ENCODE measurements at places on chromosomes 13 and 19. TPM values are rescaled to one million over a fixed set of nuclear protein-coding genes. Genes with fewer than 3 reads are reported as not detected.

DNA sequence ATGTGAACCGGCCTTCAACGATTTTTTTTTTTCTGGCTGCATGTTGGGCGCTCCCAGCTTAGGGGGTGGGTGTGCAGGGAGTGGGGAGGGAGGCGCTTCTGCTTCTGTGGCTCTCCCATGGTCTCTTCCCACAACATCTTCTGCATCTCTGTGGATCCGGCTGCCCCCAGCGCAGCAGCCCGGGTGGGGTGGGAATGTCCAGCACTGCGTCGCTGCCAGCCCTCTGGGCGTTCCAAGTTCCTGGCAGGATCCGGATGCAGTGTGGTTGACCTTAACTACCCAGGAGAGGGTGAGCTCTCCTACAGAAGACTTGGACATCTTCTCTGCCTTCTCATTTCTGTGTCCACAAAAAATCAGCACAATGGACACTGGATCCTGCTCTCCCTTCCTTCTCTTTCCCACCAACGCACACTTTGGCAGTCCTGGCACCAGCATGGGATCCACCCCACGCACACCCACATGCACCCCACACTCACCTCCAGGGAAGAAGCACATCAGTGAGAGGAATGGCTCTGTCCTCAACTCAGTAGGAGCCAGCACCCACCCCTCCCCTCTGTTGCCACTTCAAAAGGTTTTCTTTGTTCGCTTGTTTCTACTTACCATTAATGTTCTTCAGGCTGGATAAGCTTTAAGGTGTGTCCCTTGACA is 177.3 kb downstream of the COL4A1 start:
- no peak for DNase-seq
- no peaks in the 10 kb centered on the region for H3K36me3 ChIP-seq
- peaks cover 48% of the 10 kb centered on the region for H3K27me3 ChIP-seq
- no peak overlapping the region for H3K4me3 ChIP-seq

GRCh38 chr13:42894765-42895243 is 97.2 kb downstream of the EPSTI1 start:
- DNase-seq = no peak
- H3K4me3 ChIP-seq = no peak overlapping the region
- no peaks in the 10 kb centered on the region for H3K4me1 ChIP-seq
- peaks cover 3% of the 10 kb centered on the region for H3K36me3 ChIP-seq

- H3K4me3 ChIP-seq = no peak overlapping the region
- H3K27me3 ChIP-seq = no peaks in the 10 kb centered on the region
- DNase-seq = no peak
- no peaks in the 10 kb centered on the region for H3K4me1 ChIP-seq
- no peaks in the 10 kb centered on the region for H3K36me3 ChIP-seq
- H3K27ac ChIP-seq = no peak overlapping the region
Observed at GRCh38 chr13:35496761-35497386, 20.4 kb upstream of the MAB21L1 start.

SHC2 gene
- total RNA-seq = 2.5 TPM

GRCh38 chr19:2578391-2578890 is 102.5 kb downstream of the GADD45B start:
- DNase-seq = no peak
- peak overlapping the region; percentile 57 for H3K4me3 ChIP-seq
- peaks cover 7% of the 10 kb centered on the region for H3K27me3 ChIP-seq
- H3K4me1 ChIP-seq = no peaks in the 10 kb centered on the region
- no peaks in the 10 kb centered on the region for H3K36me3 ChIP-seq

DNA sequence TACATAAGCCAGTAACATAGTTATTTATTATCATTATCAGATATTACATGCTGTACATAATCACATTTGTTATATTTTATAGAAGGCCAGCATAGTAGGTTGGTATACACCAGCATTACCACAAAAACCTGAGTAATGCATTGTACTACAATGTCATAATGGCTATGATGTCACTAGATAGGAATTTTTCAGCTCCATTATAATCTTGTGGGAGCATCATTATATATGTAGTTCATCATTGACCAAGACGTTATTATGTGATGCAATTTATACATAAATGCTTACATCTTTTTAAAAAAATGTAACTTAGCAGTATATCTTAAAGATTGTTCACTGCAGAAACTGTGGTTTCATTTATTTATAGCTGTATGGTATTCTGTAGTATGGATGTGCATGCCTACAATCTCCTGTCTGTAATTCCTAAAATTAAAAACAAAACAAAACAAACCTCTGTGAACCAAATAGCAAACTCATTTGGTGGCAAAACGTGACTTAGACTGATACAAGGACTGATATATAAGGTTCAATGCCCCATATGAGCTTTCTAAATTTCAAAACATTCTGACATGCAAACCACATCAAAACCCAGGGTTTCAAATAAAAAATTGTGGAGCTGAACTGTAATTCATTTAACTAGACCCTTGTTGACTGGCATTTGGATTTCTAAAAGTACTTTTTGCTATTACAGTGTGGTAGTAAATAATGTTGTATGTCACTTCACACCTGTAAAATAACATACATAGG is 250.9 kb downstream of the DLEU7 start:
- DNase-seq = no peak
- H3K27ac ChIP-seq = no peak overlapping the region
- no peaks in the 10 kb centered on the region for H3K36me3 ChIP-seq
- no peaks in the 10 kb centered on the region for H3K27me3 ChIP-seq
- H3K4me3 ChIP-seq = no peak overlapping the region

DNA sequence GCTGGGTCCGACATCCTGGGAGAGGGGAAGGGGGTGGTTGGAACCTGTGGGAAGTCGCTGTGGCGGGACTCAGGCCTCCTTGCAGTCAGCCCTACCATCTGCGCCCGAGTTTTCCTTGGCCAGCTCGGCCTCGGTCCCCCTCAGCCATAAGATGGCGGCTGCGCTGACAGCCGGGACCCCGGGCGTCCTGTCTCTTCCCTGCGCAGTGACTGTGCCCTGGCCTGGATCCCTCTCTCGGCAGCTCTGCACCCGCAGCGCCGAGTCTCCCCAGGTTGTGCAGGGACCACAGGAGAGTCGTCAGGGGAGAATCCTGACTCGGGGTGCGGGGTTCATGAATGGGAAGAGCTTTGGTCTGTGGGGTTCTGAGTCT is 345 bp downstream of the ZNF257 start:
- peak; percentile 31 for DNase-seq
- peak overlapping the region; percentile 87 for H3K27ac ChIP-seq
- H3K4me1 ChIP-seq = no peaks in the 10 kb centered on the region
- H3K27me3 ChIP-seq = no peaks in the 10 kb centered on the region

- no peak overlapping the region for H3K27ac ChIP-seq
- no peak for DNase-seq
- H3K4me3 ChIP-seq = no peak overlapping the region
- no peaks in the 10 kb centered on the region for H3K36me3 ChIP-seq
- peaks cover 6% of the 10 kb centered on the region for H3K27me3 ChIP-seq
Observed at GRCh38 chr13:106423530-106423929, 111.9 kb downstream of the EFNB2 start.

DNA sequence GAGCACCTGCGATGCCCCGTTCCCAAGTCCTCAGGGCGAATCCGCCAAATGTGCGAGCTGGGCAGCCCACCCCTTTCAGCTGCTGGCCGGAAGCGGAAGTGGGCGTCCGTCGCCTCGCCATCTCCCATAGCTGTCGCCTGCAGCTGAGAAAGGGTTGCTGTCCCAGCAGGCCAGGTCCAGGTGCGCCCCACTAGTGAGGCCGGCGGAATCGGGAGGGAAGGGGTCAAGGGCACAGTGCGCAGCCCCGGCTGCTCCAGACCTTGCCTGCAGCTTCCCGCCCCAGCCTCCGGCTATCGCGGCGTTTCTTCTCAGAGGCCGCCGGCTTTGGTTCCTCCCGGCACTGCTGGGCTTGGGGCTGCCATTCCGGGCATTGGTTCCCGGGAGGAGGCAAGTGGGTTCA is at the start of gene ZNF177:
ZNF177 (plus strand) TSS at position 109 of the 400 bp plus-strand sequence. CDS start 15,299 bp downstream, outside the sequence.
- H3K27ac ChIP-seq = no peak within 1 kb of the TSS
- H3K4me1 ChIP-seq = peaks cover 7% of the 10 kb centered on the region

- peaks cover 8% of the 10 kb centered on the region for H3K36me3 ChIP-seq
- no peaks in the 10 kb centered on the region for H3K4me1 ChIP-seq
- no peak overlapping the region for H3K4me3 ChIP-seq
- H3K27me3 ChIP-seq = no peaks in the 10 kb centered on the region
- no peak overlapping the region for H3K27ac ChIP-seq
Observed at GRCh38 chr19:1113986-1114483, 10.2 kb downstream of the GPX4 start.

DNA sequence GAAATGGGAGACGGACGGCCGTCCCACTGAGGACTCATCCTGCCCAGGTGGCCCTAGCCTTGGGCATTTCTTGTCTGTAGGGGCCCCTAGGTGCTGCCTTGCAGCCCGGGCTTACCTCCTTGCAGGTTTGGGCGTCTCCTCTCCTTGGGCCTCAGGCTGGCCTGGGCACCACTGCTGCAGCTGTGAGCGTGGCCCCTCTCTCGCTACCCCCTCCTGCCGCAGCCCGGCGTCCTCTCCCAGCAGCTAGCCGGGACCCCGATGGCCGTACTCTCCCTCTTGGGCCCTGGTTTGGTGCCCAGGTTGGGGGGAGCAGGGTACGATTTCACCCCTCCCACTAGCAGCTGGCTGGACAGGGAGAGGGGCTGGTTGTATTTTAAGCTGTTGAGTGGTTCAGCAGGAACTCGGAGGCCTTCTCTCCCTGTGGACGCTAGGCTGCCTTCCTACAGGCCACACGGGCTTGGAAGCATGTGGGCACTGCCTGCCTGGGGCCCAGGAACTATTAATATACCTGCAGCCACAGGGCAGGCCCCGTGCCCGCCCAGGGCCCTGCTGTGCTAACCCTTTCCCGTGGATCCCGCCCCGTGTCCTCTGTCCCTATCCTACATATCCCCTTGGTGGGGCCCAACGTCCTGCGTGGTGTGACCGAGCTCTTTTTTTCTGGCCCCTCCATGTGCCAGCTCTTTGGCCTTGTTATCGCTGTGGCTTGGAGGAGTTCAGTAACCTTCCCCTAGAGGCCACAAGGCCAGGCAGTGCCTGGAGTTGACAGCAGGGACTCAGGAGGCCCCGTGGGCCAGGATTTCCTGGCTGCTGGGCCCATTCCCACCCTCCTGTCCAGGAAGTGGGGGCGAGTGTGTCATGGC is 11.7 kb downstream of the NDUFB7 start:
- H3K4me1 ChIP-seq = peaks cover 23% of the 10 kb centered on the region
- peaks cover 2% of the 10 kb centered on the region for H3K36me3 ChIP-seq
- no peak overlapping the region for H3K27ac ChIP-seq
- DNase-seq = no peak
- H3K4me3 ChIP-seq = no peak overlapping the region
- H3K27me3 ChIP-seq = no peaks in the 10 kb centered on the region

DNA sequence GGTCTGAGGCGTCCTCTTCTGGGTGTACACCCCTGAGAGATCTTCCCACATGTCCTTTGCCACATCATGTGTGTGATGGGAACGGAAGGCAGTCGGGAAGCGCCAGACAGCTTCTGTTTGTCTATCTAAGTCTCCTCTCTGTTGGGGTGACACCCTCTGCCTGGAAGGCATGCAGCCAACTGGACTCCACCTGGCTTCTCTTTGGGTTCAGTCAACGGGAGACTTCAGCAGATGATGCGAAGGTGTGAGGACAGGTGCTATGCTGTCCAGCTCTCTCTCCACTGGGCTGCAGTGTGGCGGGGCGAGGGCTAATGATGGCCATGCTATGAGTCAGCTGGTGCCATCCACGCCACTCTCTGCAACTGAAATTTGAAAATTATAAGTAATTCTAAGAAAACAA is 14.3 kb upstream of the SBK3 start:
- peaks cover 7% of the 10 kb centered on the region for H3K27me3 ChIP-seq
- H3K4me1 ChIP-seq = no peaks in the 10 kb centered on the region
- H3K27ac ChIP-seq = no peak overlapping the region
- no peak overlapping the region for H3K4me3 ChIP-seq
- no peak for DNase-seq
- no peaks in the 10 kb centered on the region for H3K36me3 ChIP-seq

YJEFN3 gene
- total RNA-seq = 18.2 TPM

DNA sequence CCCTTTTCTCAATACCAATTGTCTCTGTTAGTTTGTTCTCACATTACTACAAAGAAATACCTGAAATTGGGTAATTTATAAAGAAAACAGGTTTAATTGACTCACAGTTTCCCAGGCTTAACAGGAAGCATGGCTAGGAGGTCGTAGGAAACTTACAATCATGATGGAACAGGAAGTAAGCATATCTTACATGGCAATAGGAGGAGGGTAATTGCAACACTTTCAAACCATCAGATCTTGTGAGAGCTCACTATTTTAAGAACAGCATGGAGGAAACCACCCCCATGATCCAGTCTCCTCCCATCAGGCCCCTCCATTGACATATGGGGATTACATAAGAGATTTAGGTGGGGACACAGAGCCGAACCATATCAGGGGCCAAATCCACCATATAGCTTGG is 1210.1 kb upstream of the SPRY2 start:
- no peaks in the 10 kb centered on the region for H3K27me3 ChIP-seq
- no peak overlapping the region for H3K27ac ChIP-seq

DNA sequence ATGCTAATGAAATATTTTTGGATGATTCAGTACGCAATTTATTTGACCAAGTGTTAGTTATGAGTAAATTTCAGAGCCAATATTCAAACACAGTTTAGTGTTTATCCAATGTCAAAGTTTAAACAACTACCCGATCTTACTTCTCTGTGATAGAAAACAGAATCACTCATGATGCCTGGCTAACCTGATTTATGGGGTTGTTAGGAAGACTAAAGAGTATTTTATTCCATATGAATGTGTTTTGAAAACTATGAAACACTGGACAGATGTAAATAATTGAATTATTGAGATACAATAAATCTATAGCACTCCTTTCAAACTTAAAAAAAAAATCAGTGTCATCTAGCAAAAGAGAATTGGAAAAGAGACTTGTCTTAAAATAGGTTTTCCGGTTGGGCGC is 1181.8 kb downstream of the EFNB2 start:
- no peaks in the 10 kb centered on the region for H3K27me3 ChIP-seq
- H3K4me3 ChIP-seq = no peak overlapping the region
- H3K27ac ChIP-seq = no peak overlapping the region
- no peaks in the 10 kb centered on the region for H3K4me1 ChIP-seq
- H3K36me3 ChIP-seq = no peaks in the 10 kb centered on the region

GRCh38 chr19:39428283-39429112 is 7.3 kb downstream of the RPS16 start:
- DNase-seq = no peak
- no peak overlapping the region for H3K4me3 ChIP-seq
- peaks cover 12% of the 10 kb centered on the region for H3K36me3 ChIP-seq
- H3K4me1 ChIP-seq = peaks cover 28% of the 10 kb centered on the region
- peak overlapping the region; percentile 72 for H3K27ac ChIP-seq
- H3K27me3 ChIP-seq = no peaks in the 10 kb centered on the region

- H3K27ac ChIP-seq = no peak overlapping the region
- no peaks in the 10 kb centered on the region for H3K36me3 ChIP-seq
- peaks cover 18% of the 10 kb centered on the region for H3K4me1 ChIP-seq
- H3K27me3 ChIP-seq = peaks cover 44% of the 10 kb centered on the region
Observed at GRCh38 chr19:4576016-4576933, 16.8 kb upstream of the SEMA6B start.

DNA sequence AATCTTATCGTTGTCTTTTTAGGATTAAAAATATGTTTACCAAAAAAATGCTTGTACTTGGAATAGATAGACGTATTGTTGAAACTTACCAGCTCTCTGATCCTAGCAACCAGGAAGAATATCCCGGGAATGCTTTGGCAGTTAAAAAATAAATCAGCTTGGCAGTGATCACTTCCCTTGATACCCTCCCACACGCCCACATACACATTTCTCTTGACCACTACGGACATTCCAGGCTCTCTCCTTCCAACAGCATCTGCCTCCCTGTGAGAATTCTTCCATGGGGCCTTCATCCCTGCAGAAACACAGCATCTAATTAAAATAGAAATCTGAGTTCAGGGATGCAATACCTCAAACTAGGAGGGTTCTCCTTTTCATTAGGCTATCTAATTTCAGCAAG is 57.9 kb downstream of the THSD1 start:
- H3K27me3 ChIP-seq = peaks cover 14% of the 10 kb centered on the region
- H3K27ac ChIP-seq = no peak overlapping the region
- H3K4me3 ChIP-seq = no peak overlapping the region
- no peaks in the 10 kb centered on the region for H3K36me3 ChIP-seq
- no peaks in the 10 kb centered on the region for H3K4me1 ChIP-seq
- DNase-seq = no peak

Measured in activated T-cell treated with anti-CD3 and anti-CD28 coated beads, Interleukin-2, amount 50 U/mL, for 72 hours (primary cell).